ENCODE measurements at places on chromosomes 16 and 17. TPM values are rescaled to one million over a fixed set of nuclear protein-coding genes. Genes with fewer than 3 reads are reported as not detected.

Gene EVPL
- total RNA-seq: 7.1 TPM

Gene ARL4D
- total RNA-seq: 2.4 TPM

Gene PYDC1
- total RNA-seq: not detected

Gene CNTNAP1
- total RNA-seq: 2.7 TPM

Gene OR1F1
- total RNA-seq: not detected

Gene CA4
- not detected for total RNA-seq

DNA sequence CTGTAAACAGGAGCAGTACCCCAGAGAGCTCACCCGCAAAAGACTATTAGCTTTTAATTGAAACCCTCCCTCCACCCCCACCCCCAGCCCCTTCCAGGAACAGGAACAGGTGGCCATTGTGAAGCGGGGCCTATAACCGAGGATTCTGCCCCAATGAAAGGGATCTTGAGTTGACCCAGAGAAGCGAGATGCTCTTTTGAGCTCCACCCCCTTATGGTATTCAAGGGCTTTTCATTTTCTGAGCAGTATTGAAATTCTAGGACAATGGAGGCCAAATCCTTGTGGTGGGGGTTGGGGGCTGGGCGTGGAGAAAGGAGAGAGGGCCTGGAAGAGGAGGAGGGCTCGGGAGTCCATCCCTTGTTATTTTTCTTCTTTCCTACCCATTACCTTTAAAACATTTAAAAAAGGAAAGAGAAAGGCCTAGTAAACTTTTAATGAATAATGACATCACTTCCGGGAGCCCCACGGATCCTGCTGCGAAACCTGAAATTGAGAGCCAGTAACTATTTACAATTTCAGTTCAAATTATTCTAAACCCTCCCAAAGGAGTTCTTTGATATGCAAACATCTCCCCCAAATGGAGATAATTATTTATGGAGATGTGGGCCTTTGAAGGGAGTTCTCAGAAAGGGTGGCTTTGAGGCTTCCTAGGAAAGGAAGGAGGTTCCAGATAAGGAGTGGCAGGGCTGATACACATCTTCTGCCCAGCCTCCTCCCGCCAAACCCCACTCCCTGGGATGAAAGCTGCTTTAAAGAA is 30.5 kb downstream of the HS3ST3B1 start:
- no peak for DNase-seq

- no peak for DNase-seq
These were observed 185.3 kb downstream of the TMEM132E start for GRCh38 chr17:34764716-34765115.

DNA sequence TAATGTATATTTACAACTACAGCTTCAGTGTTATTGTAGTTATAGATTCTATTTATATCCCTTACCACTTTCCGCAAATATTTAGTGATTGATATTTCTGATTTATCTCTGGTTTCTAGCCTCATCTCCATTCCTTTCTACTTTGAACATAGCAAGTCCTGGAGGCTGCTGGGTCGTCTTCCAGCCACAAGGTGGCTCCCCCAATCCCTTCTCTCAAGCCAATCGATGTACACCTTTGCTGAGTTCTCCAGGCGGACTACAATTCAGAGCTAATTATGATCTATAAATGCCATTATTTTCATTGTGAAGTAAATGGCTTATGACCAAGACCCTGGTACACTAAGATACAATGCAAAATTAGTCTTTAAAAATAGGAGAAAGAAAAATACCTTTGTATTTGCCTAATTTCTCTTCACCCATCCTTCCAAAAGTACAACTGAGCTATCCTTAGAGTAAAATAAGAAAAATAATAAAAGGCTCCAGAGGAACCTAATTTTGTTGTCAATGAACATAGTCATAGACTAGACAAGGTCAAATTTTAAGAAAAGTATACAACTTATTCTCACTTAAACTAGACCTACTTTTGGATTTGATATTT is 122.1 kb downstream of the SKAP1 start:
- DNase-seq: peak; percentile 43

- DNase-seq: no peak
These were observed 17.4 kb downstream of the MFSD6L start for GRCh38 chr17:8781776-8782175.

GRCh38 chr17:60229188-60229802 is 79.5 kb downstream of the CA4 start:
- no peak for DNase-seq

- DNase-seq: no peak
These were observed 453 bp downstream of the MMP25 start for GRCh38 chr16:3046641-3047386.

DNA sequence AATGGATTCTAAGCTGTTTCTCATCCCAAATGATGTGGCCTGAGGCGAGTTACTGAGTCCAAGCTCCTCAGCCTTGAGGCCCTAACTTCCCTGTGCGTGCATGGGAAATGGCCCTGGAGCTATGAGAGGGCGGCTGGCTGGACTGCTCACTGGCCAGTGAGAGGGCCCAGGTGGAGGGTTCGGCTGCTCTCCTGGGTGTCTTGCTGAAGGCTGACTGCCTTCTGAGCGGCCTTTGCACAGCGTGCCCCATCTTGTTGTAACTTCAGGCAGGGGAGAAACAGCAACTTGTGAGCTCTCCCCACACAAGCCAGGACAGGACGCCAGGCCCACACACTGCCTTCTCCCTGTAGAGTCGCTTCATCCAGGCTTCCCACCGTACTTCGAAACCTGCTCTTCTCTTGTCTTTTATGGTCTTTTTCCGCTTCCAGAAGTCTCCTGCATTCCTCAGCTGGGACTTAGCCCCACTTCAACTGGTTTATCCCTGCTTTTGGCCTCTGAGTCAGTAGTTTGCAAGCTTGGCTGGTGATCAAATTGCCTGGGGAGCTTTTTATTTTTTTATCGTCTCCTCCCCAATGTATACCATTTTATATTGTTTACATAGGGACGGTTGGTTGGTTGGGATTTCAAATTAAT is 13.3 kb downstream of the CDH3 start:
- DNase-seq: no peak

DNA sequence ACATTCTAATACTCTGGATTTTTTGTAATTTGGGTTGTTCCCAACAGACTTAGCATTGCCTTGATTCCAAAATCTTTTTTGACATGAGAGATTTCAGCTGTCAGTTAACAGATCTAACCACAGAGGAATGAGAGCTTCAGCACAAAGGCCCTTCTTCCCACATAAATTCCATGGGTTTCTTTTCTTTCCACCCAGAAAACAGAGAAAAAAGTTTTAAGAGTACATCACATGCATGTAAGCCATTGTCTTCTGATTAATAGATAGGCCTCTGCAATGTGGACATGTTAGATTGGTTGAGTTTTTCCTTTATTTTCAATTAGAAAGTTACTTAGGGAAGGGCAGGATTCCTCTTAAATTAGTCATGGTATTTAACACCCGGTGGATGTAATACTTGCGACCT is 939 bp downstream of the MYH8 start:
- no peak for DNase-seq

GRCh38 chr17:63491977-63492618 is 15.2 kb downstream of the ACE start:
- no peak for DNase-seq

GRCh38 chr17:79574108-79574507 is 36.7 kb downstream of the RBFOX3 start:
- DNase-seq: no peak

GRCh38 chr16:4409081-4409932 is 7.1 kb downstream of the CORO7 start:
- DNase-seq: no peak

DNA sequence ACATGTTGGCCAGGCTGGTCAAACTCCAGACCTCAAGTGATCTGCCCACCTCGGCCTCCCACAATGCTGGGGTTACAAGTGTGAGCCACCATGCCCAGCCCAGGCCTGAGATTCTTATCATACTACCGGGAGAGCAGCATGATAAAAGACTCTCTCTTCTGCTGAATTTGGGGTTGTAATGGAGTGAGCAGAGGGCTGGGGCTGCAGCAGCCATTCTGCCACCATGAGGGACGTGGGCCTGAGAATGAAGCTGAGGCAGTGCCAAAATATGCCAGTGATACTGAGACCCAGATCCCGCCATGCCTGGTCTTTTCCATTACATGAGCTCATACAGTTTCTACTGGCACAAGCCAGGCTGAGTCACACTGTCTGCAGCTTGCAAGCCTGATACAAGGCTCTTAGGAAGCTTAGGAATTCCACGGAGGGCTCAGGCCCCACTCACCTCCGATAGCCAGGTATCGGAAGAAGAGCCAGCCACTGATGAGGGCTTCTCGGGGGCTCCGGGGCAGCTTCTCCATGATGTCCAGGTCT is 19.6 kb upstream of the P2RX1 start:
- no peak for DNase-seq

- no peak for DNase-seq
These were observed 18.6 kb upstream of the HAPSTR1 start for GRCh38 chr16:9072806-9073341.

GRCh38 chr16:5615868-5616642 is 518.5 kb upstream of the EEF2KMT start:
- DNase-seq: no peak

DNA sequence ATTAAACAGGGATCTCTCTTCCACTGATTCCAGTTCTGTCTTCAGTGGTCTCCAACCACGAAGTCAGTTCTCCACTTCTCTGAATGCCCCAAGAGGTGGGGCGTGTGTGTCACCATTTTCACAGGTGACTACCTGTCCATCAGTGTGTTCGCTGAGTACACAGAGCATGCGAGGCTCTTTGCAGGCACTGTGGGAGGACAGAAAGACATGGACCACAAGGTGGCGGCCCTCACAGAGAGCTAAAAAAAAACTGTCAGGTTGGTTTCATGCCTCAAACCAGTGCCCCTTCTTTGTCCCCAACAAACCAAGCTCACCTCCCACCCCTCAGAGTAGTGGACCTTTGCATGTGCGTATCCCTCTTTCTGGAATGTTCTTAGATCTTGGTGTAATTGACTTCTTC is 13.8 kb downstream of the EMP2 start:
- no peak for DNase-seq

- DNase-seq: no peak
These were observed 128.5 kb upstream of the GSE1 start for GRCh38 chr16:85484347-85485300.
